Cortex of kidney (tissue), 1 donor: ENCODE measurements at places on chromosomes 4 and X.

- no peak for DNase-seq
Measured at GRCh38 chr4:6909970-6910339, 329 bp downstream of the TBC1D14 start.

DNA sequence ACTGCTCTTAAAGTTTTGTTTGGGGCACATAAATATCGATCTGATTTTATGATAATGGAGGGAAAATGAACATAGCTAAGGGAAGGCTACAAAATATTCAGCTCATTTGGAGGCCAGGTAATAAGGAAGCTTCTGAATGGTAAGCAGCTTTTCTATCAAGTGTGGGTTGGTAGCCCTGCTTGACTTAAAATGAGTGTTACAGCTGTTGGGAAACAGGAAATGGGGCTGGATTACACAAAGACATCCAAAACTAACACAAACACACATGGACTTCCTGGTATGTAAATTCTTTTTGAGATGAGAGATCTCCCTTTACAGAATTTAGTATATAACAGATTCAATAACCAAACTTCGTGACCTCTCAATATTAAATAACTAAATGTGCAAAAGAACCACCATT lies 58.0 kb downstream of the FGF16 start:
- DNase-seq: no peak

DNA sequence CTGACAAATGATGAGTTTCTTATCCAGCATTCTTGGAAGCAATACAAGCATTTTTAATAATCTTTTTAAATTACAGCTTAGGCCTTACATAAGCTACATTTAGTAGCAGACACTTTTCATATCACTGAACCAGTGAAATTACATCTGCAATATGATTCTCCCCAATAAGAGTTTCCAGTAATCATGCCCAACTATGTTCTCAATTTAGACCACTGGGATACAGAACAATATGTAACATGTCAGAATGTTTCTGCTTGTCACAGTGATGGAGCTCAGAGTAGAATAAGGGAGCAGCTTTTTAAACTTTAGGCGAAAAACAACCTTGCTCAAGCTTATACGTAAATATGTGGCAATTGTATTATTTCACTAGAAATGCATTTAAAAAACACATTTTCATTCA lies 1132.2 kb downstream of the FAT4 start:
- DNase-seq: no peak

DNA sequence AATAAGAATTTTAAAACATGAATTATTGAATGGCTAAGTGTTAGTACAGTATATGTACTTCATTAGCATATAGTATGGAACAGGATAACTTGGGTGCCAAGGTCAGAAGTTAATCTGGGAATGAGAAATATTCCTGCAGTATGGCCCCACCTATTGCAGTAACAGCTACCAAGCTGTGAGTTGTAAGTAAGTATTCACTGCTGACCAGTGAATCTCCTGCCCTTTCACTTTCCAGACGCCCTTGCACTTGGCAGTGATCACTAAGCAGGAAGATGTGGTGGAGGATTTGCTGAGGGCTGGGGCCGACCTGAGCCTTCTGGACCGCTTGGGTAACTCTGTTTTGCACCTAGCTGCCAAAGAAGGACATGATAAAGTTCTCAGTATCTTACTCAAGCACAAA lies 105.1 kb downstream of the NFKB1 start:
- no peak for DNase-seq

DNA sequence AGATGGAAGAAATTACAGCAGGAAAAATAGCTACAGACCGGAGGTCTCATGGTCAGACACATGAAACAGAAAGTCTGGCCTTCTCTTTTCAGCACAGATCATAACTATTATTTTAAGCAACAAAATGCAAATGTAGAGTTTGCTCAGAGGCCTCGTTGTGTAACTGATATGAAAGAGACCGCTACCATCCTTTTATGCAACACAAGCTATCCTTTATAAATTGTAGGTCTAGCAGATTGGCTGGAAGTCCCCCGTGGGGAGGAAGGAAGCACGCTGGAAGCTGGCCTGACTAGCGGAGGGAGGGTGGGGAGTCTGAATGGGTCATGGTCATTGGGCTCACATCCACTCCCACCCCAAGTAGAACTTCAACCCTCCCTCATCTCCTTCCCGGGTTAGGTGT lies 27.7 kb downstream of the DMP1 start:
- no peak for DNase-seq

DNA sequence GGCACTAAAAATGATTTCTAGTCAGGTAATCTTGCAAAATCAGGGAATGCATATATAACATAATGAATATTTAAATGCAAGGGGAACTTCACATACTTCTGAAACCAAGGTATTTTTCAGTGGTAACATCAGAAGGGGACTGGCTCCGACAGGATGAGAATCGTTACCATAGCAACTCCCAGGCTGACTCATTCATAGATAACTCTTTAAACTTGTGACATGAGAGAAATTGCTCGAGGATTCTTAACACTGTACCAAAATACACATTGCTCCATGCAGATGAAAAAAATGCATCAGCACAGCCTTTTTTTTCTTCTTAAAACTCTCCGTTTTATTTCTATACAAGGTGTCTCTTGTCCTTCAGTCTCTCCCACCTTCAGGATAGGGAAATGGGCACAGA lies 114.3 kb downstream of the GABRB1 start:
- no peak for DNase-seq

DNA sequence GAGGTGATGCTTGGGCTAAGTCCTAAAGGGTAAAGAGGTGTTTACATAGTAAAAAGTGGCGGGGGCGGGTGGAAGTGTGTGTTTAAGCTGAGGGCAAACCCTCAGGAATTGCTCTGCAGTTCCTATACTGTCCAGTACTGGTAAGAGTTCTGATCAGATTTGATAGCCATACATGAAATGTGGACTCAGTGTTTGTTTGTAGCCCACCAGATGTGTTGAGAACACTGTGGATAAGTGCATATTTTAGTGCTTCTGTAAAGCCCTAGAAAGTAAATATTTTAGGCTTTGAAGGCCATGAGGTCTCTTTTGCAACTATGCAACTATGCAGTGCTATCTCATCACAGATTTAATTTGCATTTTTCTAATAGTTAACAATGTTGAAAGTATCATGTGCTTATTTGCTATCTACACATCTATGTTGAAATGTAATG lies 80.7 kb upstream of the EOLA2 start:
- DNase-seq: no peak

DNA sequence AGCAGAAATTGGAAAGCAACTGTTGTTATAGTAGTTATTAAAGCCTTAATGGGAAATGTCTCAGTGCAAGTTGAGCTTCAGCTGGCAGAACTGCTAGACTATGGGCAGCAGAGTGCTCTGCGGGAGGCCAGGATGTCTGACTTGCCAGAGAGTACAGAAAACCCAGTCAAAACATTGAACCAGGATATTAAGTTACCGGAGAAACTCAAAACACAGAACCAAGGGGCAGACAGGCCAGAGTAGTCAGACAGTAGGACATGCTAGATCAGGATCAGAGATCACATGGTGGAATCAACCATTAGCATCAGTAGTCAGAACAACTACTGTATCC lies 72.9 kb upstream of the TNIP3 start:
- DNase-seq: no peak
